Stimulated activated CD8-positive, alpha-beta memory T cell treated with anti-CD3 and anti-CD28 coated beads, Interleukin-2, amount 100 ng/mL, for 1 hour (primary cell): ENCODE measurements at places on chromosomes 12 and 14.

GRCh38 chr12:76065917-76066316, 18.6 kb downstream of the NAP1L1 start:
- DNase-seq: no peak

- no peak for DNase-seq
Measured at GRCh38 chr14:54138354-54139038, 181.9 kb upstream of the BMP4 start.

GRCh38 chr14:97113339-97113738, 316.2 kb downstream of the VRK1 start:
- no peak for DNase-seq

- no peak for DNase-seq
Measured at GRCh38 chr14:22630486-22630885, 13.7 kb downstream of the OR6J1 start.

DNA sequence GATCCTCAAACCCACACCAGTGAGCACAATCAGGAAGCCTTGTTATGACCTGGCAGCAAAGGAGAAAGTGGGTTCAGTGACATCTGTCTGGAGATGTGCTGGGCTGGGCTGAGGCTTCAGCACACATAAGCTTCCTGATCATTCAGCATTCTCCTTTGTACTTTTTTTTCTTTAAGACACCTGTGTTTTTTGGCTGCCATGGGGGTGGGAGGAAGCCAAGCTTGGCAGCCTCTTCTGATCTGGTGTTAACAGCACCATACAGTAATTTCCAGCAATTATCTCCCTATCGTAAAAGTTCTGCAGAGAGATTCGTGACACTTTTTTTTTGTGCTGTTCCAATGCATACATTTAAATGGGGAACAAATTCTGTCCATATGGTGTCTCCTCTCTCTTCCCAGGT, 38.9 kb upstream of the RASSF3 start:
- no peak for DNase-seq

GRCh38 chr12:69719336-69720316, 19.0 kb upstream of the RAB3IP start:
- DNase-seq: no peak

DNA sequence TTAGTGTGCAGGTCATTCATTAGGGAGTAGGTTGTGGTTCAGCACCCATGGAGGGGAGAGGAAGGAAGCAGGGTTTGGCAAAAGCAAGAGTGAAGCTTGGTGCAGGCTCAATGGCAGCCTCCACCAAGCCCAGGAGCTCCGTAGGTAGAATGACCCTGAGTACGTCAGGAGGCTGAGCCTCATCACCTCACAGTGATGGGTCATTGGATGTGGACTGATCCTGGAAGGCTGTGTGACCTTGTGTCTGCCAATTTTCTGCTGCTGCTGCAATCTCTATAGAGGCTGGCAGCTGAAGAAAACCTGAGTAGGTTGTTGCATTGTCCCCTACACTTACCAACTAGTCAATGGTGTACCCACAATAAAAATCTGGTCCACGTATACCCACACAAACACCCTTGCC, 173.1 kb downstream of the ASCL1 start:
- DNase-seq: no peak

- DNase-seq: no peak
Measured at GRCh38 chr12:116202940-116203339, 74.6 kb downstream of the MED13L start.

- DNase-seq: no peak
Measured at GRCh38 chr14:104119488-104120251, 18.7 kb upstream of the KIF26A start.

GRCh38 chr12:91091916-91092715, 19.2 kb downstream of the LUM start:
- DNase-seq: no peak

GRCh38 chr14:89370381-89370780, 46.7 kb downstream of the FOXN3 start:
- no peak for DNase-seq

- no peak for DNase-seq
Measured at GRCh38 chr12:106866426-106867080, 89.2 kb upstream of the TMEM263 start.

GRCh38 chr12:87117526-87117925, 861.3 kb upstream of the MGAT4C start:
- no peak for DNase-seq
